ENCODE measurements at places on chromosomes 5 and 9.

- peak; percentile 9 for DNase-seq
Observed at GRCh38 chr9:95048225-95049087, 269.1 kb downstream of the FANCC start.

GRCh38 chr9:86997156-86997555, 49.9 kb upstream of the GAS1 start:
- no peak for DNase-seq

GRCh38 chr5:118173340-118173739, 815.0 kb downstream of the DTWD2 start:
- DNase-seq, result no peak

DNA sequence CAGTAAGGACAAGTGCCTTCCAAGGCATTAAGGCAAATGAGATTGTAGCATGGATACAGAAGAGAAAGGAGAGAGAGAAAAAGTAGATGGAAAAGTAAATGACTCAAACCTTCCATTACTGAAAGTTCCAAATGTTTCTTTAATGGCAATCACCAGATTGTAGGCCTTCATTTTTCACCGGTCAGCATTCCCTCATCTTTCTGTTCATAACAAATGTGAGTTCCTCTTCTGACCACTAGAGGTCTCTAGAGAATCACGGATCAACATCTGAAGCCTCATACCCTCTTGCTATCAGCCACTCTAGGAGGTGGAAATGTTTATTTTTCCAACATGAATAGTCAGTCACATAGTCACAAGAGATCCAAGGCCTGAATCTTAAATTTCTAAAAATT, 73.6 kb upstream of the RPS23 start:
- peak; percentile 14 for DNase-seq

DNA sequence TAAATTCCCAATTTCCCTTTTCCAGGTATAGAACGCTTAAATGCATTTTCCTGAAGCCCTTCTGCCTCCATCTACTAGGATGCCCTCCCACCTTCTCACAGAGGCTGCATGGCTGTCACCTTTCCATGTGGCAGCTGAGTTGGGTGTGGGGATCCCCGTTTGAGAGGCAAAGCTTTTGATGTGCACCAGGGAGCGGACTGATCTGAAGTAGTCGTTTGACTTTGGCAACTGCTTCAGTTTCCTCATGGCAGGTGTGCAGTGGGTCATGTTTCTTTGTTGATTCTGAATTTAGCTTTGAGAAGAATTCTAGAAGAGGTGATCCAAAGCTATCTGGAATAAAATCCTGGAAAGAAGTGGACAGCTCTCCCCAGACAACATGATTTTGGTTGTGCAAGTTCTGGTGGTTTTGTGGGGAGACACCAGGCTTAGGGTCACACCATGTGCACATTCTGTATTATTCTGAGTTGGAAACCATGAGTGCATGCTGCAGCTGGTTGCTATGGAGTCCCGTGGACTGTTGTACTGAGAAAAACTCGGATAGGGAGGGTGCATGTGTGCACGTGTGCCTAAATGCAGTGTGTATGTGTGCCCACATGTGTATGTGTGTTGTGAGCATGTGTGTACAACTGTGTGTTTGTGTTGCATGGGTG, 63.5 kb downstream of the GADD45G start:
- no peak for DNase-seq

DNA sequence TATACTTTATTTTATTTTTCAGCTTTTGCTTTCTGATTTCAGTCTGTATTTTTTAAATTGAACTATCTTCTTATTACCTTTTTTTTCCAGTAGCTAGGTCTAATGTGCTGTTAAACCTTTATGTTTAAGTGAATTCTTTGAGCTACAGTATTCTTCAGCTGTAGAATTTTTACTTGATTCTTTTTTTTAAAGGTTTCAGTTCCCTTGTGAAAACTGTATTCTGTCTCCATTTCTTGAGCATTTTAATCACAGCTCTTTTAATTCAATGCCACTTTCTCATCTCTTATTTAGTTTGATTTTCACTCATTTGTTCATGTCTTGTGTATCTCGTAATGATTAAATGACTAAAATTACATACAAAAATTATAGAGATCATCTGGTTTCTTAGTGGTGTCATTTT, 233.8 kb downstream of the MTRR start:
- DNase-seq, result no peak

DNA sequence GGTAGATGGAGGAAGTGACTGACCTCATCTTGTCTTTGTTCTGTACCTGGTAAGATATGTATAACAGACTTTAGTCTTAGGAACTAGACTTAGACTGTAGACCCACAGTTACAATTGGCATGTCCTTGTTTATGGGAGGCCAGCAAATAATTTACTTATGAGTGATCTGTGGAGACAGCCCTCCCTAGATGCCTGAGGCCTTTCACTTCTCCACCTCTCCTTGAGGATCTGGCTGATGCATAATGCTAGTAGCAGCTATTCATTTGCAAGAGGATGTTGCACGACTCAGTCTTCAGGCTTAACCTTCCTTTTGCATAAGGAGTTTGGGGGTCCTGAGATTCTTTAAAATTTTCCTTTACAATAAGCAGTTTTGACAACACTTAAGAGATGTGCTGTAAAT, 100.7 kb downstream of the YTHDC2 start:
- no peak for DNase-seq

- DNase-seq, result no peak
Observed at GRCh38 chr5:132764671-132765238, 12.3 kb downstream of the SEPTIN8 start.

DNA sequence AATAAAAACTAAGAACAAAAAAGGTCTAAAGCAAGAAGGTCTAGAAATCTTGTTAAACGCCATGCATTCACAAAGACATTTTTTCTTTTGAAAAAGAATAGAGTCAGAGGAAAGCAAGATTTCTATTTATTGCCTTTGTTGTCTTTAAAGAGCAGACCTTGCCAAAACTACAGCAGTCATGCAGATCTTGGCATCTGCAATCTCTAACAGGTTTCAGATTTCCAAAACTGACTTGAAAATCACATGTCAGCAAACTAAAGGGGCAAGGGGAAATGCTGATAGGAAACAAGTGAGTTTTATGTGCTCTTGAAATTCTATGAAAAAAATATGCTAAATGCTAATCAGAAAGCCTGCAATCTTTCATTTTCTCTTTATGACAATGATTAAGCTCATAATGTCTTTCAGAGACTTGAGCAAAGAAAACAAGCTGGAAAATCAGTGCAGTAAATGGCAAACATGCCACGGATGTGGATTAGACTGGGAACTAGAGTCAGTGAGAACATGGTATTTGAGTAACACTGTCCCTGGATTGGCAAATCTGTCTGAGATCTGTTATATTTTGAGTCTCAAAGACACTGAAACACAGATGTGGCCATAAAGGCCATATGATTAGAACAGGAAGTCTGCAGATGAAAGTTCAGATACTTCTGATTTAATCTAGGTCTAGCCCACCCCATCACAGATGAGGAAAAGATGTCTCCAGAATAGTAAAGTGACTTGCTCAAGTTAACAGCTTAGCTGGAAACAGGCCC, 361.4 kb upstream of the RPS23 start:
- DNase-seq, result no peak

- no peak for DNase-seq
Observed at GRCh38 chr5:33840927-33841547, 50.8 kb downstream of the ADAMTS12 start.

DNA sequence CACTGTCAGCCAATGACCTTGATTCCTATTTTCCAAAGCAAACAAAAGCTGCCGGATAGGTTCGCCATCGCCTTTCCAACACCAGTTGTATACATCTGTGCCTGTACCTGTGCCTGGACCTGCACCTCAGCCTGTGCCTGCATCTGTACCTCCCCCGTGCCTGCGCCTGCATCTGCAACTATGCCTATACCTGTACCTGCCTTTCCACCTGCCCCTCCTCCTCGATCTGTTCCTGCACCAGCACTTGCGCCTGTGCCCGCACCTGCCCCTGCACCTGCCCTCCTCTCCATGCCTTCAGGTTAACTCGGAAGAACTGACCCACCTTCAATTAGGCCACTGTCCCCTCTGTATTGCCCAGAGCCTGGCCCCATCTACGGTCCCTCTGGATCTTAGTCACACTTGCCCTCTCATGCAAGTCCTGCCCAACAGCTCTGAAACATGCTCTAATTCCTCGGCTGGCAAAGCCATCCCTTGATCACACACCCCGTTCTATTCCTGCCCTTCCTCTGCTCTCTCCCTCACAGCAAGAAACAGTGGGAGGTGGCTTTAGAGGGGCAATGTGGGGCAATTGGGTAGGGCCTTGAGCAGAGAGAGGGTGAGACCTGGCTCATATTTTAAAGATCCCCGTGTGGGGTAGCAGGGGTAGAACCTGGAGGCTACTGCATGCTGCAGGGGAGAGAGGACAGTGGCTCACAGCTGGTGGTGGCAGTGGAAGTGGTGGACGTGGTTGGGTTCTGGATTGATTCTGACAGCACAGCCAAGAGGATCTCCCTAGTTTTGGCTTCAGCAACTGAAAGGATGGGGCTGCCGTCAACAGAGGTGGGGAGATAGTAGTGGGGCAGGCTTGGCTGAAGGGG, 59.6 kb upstream of the PHYKPL start:
- no peak for DNase-seq

DNA sequence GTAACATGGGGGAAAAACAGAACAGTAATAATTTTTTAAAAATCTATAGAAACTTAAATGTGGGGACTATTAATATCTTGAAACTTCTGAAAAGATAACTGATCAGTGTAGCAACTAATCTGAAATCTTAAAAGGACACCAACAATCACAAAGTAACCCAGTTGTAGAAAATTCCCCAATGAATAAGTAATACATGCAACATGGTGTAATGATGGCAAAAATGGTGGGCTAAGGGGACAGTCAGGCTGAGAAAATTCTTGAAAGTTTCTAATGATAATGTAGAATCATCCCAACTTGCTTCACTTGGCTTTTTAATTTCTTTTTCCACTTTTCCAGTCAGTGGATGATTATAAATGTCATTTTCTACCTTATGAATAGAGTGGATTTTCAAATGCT, 5.4 kb downstream of the NFIL3 start:
- no peak for DNase-seq

GRCh38 chr5:68565427-68565826, 349.9 kb downstream of the PIK3R1 start:
- DNase-seq, result no peak

- no peak for DNase-seq
Observed at GRCh38 chr9:26331223-26331622, 561.4 kb downstream of the CAAP1 start.

- DNase-seq, result no peak
Observed at GRCh38 chr5:109740966-109741365, 51.2 kb downstream of the MAN2A1 start.

- no peak for DNase-seq
Observed at GRCh38 chr5:50697739-50698138, 31.3 kb downstream of the PARP8 start.

DNA sequence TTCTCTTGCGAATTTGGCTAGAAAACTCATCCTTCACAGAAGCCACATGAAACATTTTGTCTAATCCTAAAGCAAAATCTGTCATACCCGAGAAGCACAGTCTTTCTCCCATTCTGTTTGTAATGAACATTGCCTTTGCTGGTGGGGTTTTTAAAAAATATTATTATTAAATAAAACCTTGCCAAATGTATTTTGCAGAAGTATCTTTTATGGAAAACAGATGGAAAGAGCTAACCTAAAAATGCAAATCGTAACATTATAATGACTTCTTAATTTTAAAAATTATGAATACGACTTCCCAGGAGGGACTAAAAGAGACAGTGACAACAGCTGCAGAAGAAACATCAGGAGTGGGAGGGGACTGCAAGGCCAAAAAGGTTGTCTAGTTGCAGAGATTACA, 246.3 kb upstream of the TAS2R1 start:
- DNase-seq, result no peak

DNA sequence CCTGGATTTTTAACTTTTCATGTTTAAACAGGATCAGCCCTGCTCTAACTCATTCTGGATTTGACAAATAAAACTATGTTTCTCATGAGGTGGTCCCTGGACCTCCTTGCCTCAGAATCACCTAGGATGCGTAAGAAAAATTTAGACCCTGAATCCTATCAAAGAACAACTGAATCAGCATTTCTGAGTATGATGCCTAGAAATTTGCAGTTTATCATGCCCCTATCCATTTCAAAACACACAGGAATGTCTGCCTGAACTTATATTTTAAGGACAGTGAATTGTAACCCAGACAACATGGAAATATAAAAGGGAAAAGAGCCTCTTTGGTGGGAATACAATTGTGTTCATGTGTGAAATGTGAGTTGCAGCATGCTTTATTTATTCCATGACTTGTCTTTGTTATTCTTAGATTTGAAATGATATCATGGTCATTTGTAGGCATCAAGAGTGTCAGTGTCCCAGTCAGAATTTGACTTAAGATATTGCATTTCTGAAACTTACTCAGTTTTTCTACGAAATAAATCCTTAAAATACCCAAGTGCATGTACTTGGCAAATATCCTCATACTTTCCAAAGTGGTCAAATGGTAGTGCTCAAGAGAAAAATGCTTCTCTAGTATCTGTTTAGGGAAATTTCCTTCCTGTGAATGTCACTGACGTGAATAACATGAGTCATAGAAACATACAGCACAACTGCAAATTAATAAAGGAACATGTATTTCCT, 144.3 kb downstream of the GIN1 start:
- no peak for DNase-seq

DNA sequence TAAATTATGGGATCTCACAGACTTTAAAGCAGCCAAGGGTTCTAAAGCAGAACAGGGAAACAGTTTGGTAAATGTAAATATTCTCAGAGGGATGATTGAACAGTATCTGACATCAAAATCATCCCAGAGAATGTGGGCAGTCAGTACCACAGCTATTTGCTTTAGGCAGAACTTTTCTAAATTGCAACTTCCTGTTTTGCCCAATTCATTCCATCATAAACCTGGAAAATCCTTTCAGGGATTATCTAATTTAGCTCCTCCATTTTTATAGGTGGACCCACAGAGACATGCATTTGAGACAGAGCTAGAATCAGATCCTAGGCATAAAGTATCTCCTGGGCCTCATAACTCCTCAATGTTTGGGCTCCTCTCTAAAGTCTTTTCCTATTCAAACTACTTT, 12.4 kb downstream of the NR6A1 start:
- no peak for DNase-seq

GRCh38 chr5:169344629-169345028, 43.7 kb upstream of the SLIT3 start:
- DNase-seq, result no peak

DNA sequence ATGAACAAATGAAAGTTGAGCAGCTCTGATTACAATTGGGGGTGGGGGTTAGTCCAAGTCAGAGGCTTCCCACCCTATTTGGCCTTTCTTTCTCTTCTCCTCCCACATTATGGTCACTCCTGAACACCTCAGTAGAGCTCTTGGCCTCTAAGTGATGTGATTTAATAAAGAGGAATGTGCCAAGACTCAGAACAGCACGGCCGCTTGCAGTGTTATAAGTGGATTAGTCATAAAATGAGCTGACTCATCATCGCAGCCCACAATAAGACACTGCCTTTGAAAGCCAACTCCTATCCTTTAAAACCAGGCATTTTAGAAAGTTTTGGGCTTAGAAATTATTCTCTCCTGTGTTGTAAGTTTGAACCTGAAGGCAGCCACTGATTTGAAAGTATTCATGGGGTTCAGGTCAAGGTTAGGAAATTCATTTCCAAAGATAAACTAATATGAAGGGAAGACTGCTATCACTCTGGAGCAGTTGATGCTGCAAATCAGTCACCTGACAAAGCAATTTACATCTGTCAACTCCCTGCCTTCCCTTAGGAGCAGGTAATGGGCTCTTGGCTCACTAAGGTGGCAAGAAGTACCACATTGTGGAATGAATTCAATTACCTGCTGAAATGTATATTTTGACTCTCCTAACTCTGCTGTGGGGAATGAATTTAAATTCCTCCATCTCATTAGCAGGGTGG, 283.6 kb upstream of the NMUR2 start:
- no peak for DNase-seq
